NCI-H1105 (cell line): ENCODE measurements at places on chromosomes 11 and 22.

DNA sequence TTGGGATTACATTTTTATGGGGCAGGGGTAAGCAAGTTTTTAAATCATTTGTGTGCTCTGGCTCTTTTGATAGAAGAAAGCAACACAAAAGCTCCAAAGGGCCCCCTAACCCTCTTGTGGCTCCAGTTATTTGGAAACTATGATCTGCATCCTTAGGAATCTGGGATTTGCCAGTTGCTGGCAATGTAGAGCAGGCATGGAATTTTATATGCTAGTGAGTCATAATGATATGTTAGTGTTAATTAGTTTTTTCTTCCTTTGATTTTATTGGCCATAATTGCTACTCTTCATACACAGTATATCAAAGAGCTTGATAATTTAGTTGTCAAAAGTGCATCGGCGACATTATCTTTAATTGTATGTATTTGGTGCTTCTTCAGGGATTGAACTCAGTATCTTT is 10.1 kb downstream of the RAG1 start:
- no peak for DNase-seq

- no peak for DNase-seq
Measured at GRCh38 chr11:67276781-67277230, 10.5 kb downstream of the GRK2 start.

DNA sequence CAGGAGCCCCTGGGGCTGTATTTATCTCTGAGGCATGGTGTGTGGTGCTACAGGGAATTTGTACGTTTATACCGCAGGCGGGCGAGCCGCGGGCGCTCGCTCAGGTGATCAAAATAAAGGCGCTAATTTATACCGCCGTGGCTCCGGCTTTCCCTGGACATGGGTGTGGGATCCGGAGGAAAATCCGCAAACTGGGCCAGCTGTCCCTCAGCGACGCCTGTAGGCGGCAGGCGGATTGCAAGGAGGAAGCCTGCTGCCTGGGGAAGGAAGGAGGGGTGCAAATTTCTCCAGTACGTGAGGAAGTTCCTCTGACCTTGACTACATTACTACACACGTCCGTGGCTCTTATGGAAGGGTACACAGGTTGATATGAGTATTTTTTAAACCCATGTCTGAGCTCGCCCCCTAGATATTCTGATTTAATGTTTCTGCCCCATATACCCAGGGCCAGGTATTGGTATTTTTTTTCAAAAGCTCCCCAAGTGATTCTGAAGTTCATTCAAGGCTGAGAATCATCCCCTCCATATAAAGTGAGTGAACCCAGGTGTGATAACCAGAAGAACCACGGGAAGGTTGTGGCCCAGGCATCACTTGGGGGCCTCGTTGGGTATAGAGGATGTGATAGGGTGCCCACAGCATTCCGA is 2.8 kb downstream of the MYOD1 start:
- DNase-seq, result no peak

DNA sequence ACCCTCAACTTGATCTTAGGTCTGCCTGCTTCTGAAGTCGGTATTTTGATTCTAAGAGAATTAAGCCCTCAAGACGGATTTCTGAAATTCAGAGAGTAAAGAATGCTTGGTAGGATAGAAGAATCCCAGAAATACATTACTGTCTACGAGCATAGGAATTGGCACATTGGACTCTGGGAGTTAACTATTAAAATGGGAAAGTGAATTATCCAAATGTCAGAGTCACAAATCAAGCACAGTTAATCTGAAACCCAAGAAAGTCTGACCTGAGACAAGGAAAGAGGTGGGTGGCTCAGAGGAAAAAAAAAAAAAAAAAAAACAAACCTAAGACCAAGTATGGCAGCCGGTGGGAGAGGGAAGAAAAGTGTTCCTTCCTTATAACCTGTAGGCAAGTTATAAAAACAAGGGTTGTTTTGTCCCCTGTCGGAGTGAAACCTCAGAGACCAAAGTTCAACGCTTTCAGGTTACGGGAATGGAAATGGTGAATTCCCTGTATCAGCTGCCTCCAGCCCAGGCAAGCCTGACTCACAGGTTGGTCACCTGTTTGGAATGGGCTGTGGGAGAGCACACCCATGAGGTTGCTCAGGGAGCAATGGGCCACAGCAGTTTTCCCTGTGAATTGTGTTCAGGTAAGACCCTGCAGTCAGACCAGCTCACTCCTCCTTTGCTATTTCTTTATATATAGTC is 139.0 kb downstream of the ETS1 start:
- no peak for DNase-seq

GRCh38 chr11:74072286-74072685 is 63.4 kb upstream of the UCP3 start:
- no peak for DNase-seq

DNA sequence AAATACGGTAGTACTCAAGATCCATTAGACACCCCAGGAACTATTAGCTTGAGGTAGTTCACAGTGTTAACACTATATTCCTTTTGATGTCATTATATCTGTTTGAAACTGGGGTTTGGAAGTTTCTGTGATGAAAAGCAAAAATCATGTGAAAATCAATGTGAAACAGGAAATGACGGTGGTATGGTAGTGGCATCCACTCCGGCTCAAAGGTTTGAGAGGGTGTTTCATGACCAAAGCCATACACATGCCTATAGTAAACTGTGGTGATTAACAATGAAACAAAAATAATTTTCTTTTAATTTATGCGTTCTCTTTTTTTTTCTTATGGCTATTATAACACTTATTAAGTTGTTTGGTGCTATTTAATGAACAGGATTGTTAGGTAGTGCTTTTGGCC is 10.9 kb downstream of the RAB38 start:
- DNase-seq, result no peak

GRCh38 chr22:36435516-36436415 is 45.7 kb downstream of the TXN2 start:
- no peak for DNase-seq

DNA sequence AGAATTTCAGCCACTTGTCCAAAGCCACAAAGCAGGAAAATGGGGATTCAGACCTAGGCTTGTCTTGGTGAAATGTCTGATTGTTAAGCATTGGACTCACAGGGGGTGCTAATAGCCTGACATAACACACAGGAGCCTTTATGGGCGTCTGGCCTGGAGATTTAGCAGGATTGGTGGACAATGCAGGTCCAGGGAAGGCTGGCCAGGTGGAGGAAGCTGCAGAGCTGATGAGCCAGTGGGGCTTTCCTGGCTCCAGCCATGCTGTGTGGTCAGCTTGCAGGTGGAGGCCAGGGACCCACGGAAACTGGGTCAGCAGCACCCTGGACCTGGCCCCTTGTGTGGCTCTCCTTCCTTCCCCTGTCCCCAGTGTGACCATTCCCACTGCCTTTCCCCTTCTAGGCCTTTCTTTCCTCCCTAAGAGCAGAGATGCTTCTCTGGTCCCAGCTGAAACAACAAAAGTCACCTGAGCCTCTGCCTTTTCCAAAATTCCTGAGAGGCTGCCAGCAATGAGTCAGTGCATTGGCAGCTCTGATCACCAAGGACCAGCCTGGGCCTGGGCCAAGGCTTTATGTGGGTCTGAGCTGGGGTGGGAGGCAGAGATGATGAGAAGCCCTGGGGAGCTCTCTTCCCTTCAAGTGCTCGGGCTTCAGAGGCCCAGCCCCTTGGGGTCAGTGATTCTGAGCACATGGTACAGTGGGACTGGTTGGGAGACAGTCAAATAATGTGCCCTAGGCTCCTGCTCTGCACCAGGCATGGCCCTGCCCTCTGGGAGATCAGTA is 85.2 kb downstream of the CCDC81 start:
- peak; percentile 16 for DNase-seq

- no peak for DNase-seq
Measured at GRCh38 chr11:6681949-6682348, 1.2 kb downstream of the MRPL17 start.

- DNase-seq, result no peak
Measured at GRCh38 chr11:2289350-2289749, 12.4 kb downstream of the C11orf21 start.

DNA sequence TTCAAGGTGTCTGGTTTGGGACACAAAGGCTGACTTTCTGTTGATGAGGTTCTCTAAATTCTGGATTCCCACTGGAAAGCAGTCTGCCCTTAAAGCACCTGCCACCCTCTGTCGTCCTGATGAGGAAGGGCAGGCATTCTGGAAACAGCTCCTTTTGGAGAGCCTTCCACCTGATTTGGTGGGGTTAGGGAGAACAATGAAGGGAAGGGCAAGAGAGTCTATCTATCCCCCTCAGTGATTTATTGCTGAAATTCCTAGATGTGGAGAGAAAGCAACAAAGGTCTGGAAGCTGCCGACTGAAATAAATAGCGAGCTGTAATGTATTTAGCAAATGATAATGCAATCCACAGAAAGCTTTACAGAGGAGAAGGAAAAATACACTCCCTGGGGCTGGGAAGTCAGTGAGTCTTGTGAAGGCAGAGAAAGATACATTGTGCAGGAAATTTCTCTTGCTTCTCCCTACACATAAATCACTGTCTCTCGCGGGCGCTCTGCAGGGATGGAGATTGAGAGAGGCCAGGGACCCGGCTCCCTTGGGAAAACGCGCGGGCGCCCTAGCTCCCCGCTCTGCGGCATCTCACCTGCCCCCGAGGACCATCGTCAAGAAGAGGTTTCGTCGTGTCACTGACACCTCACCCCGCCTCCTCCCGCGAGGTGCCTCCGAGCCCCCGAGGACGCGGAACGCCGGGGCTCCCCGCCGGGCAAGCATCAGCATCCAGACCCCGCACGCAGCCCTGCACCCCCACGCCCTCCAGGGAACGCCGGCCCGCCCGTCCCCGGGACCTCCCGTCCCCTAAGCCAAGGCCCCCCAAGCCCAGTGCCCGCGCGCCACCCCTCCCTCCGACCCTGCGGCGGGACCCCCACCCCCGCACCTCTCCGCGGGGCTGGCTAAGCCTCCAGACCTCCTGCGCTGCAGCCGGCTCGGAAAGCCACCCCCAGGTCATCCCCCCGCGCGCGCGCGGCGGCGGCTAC is 673 bp downstream of the CDON start:
- DNase-seq, result peak; percentile 76

DNA sequence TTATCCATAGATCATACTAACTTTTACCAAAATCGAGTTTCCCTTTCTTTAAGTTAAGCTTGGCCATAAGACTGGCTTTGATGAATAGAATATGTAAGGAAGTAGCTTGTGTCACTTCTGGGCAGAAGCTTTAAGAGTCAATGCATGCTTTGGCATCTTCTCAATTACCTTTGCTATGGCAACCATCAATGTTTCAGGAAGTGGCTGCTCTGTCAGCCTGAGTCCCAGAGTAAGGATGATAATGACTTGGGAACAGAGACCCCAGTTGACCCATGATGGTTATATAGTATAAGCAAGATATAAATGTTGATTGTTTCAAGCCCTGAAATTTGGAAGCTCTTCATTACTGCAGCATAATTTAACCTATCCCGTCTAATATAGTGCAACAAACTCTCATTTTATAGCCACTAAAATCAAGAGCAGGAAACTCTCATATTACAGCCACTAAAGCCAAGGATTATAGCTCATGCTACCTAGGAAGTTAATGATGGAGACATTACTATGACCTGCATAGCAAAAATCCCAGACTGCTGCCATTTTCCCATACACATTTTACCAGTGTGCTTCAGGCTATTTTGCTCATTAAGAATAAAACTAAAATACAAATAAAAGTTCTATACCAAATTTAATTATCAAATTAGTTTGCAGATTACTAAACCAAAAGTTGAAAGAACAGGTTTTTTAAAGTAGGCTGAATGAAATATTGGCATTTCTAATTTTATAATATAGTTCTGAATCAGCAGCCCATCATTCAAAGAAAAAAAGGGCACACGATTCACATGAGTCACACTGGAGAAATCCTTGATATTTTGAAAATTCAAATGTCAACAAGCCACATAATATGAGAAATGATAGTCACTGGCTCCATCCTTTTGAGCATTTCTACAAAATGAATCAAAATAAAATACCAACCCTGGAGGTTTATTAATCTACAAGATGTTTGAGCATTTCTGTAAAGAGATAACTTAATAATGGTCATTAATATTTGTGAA is 23.8 kb downstream of the FSHB start:
- DNase-seq, result no peak

DNA sequence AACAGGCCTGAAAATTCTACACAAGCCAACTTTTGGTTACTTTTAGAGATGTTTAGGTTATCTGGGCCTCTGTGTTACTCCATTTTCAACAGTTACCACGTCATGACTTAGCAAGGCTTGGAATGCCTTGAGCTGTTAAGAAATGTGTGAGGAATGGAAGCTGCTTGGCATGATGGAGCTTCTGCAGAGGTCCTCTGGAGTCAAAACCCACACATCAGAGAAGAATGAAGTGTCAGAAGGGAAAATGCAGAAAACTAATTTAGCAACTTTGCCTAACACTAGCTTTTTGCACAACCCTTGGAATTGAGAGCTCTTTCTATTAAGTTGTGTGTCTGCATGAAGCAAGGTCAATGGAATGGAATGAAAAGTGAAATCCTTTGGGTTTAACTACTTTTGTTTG is 27.4 kb downstream of the FAT3 start:
- no peak for DNase-seq

- DNase-seq, result no peak
Measured at GRCh38 chr22:29641042-29641699, 37.7 kb downstream of the NF2 start.

DNA sequence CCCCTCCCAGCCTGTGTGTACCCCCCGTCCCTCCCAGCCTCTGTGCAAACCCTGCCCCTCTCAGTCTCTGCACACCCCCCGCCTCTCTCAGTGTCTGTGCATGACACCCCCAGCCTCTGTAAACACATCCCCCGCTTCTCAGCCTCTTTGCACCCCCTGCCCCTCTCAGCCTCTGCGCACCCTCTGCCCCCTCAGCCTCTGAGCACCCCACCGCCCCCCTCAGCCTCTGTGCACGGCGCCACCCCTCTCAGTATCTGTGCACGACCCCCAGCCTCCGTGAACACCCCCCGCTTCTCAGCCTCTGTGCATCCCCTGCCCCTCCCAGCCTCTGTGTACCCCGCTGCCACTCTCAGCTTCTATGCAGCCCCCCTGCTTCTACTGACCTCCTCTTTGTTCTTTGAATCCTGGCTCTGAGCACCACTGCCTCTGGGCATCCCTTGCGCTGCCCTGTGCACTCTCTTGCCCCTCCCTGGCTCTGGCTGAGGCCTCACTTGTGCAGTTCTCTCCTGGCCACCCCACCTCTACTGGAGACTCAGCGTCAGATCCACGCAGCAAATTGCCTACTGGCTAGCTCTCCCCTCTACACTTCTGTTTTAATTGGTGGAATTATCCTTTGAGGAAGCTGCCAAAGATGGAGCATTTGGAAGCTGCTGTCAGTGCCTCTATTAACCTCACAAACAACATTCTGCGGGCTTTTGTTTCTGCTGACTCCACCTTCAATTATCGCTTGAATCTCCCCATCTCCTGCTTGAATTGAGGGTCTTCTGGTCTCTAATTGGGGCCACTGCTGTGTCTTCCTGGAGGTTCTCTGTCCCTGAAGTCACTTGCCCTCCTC is 838.6 kb downstream of the TBC1D22A start:
- DNase-seq, result no peak
